ENCODE measurements at places on chromosomes 13 and 19.

GRCh38 chr13:110646442-110647364, 31.4 kb downstream of the NAXD start:
- DNase-seq = no peak

DNA sequence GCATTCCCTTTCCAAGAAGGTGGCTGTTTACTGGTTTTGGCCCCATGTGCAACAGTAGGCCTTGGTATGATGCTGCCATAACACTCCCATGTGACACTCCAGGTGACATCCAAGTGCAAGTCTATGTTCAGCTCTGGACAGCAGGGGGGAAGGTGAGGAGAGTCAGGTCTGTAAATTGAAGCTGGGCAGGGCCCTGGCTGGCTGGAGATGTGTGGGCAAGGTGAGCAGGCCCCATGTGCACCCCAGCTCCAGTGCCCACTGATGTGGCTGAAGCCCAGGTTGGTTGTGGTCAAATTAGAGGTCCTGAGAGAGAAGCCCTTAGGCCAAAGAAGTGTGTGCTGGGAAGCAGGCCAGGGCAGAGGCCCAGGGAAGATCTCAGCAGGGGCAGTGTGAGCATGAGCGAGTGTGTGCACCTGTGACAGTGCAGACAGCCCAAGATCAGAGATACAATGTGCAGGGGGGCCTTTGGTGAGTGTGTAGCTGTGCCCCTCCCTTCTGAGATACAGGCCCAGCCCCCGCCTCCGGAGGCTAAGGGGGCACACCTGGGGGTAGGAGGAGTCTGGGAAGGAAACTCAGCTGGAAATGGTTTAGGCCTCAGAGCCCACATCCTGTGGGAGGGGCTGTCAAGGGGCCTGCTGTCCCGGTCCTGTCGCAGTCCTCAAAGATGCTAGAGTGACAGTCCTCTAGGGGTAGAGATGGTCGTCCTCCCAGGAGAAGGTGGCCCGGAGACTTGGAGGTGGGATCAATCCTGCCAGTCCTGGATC, 18.6 kb downstream of the DEDD2 start:
- DNase-seq = peak; percentile 56

DNA sequence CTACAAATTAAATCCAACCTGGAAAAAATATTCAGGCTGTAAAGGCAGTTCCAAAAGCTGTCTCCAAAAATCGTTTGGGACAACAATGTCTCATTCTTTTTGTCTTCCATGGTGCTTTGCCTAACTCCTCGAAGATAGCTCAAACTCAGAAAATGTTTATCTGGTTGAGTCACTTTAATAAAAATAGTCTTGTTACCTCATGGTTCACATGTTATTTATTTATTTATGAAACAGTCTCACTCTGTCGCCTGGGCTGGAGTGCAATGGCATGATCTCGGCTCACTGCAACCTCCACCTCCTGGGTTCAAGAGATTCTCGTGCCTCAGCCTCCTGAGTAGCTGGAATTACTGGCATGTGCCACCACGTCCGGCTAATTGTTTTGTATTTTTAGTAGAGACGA, 4.9 kb upstream of the BRD4 start:
- no peak for DNase-seq

DNA sequence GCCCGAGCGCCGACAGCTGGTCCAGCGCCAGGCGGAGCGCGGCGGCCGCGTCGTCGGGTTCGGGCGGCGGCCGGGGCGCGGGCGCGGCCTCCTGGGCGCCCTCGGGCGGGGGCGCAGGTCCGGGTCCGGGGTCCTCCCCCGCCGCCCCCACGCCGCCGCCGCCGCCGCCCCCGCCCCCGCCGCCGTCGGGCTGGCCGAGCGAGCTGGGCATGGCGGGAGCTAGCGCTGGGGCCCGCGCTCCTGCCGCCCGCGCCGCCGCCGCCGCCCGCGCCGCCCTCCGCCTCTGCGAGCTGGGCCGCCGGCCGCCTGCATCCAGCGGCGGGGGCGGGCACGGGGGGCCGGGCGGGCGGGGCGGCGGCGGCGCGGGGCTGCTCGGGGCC, 287 bp downstream of the MEX3D start:
- no peak for DNase-seq

DNA sequence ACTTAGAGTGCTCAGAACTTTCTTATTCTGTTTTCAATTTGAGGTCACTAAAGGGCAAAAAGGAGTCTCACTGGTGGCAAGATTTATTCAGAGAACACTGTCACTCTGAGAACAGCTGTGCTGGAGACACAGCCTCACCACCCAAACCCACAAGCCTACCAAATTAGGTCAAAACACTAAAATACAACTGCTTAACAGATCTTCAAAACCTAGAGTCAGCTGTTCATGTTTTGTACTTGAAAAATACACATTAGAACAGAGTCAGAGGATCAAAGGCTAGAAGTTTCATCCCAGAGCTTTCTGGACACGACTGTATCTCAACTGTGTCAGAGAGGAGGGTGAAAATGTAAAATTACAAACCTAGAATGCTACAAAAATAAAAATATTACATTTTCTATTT, 89.3 kb downstream of the MIPEP start:
- DNase-seq = no peak

DNA sequence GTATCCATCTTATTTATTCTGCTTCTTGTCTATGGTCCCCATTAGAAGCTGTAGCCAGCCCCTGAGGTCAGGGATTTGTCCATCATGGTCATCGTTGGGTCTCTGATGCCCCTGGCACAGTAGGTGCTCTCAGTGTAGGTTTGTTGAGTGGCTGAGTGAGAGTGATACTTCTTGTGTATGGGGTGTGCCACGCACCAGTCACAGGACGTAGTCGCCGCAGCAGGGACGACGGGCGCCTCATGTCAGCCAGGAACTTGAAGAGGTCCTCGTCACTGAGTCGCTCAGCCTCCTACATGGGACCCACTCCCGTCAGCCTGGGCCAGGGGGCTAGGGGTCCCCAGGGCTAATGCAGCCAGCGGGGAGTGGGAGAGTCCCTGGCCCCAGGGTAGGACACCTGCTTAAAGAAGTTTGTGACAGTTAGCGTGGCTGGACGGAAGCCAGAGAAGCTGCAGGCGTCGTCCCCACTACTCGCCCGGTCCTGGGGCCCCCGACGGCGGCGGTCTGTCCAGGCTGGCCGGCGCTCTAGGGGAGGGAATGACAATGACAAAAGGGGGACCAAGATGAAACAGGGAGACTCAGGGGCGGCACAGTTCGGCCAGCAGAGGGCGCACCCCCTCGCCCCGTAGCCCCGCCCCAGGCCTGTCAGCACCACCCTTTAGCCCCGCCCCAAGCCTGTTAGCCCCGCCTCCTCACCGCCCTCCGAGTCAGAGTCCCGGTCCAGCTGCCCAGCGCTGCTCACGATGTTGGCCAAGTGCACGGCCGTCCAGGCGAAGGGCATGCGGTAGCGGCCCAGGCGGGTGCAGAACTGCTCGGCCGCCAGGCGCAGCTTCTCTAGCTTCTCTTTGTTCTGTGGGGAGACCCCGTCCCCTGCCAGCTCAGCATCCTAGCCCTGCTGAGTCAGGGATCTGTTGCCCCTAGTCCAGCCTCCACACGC, 3.7 kb downstream of the ANGPTL8 start:
- DNase-seq = peak; percentile 80

GRCh38 chr19:12255372-12255771, 39.3 kb downstream of the ZNF44 start:
- no peak for DNase-seq

GRCh38 chr13:101998129-101998528, 403.7 kb downstream of the FGF14 start:
- no peak for DNase-seq
